ENCODE measurements at places on chromosomes 3 and 15.

DNA sequence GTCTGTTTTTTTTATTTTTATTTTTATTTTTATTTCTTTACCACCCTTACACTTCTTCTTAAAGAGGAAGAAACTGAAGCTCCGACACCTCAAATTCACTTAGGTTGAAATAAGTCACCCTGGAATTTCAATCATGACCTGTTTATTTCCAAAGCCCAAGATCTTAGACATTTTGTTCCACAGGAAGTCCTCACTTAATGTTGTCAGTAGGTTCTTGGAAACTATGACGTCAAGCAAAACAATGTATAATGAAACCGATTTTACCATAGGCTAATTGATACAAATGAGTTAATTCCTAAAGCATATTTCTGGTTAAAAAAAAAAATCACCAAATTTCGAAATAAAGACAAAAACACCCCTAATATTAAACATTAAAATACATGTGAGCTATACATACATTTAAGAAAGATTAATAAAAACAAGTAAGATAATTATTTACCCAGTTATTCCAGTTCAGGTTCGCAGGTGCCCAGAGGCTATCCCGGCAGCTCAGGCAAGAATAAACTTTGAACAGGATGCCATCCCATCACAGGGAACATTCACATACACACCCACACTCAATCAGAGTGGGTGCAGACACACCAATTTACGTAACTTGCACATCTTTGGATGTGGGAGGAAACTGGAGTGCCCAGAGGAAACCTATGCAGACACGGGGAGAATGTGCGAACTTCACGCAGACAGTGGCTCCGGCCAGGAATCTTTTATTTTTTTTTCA, 391.0 kb downstream of the RAP2B start:
- DNase-seq, result no peak

DNA sequence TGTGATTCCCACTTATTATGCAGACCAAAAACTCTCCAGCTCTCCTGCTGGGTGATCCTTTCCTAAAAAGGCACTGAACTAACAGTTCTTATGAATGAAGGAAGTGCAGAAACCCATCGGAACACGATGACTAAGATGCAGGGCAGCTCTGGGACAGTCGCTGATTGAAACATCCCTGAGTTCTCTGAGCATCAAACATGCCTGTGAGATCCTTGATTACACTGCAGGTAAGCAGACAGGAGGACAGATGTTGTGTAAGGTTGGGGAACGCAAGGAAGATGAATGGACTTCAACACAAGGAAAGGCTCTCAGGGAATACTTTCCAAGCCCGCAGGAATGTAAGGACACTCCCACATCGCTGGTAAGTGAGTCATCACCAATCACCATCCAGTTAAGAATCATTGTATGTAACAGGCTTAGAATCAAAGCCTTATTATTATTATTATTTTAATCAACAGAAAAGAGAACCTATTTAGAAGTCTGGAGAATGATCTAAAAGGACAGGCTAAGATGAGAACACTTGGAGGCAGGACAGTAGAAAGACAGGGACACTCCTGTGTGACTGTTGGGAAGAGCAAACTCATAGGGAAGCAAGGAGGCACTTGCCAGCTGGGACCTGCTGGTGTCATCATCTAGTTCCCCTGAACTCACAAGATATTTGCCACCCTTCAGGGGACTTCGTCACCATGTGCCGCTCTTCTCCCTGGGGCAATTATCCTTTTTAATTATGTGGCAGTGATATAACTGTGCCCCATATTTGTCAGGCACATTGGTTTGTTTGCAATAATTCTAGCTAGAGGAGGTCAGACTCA, 26.0 kb downstream of the TMEM158 start:
- no peak for DNase-seq

GRCh38 chr15:101014921-101015841, 96.0 kb downstream of the LRRK1 start:
- peak; percentile 71 for DNase-seq

- DNase-seq, result no peak
These were observed 171.7 kb downstream of the ABHD5 start for GRCh38 chr3:43862470-43862869.

DNA sequence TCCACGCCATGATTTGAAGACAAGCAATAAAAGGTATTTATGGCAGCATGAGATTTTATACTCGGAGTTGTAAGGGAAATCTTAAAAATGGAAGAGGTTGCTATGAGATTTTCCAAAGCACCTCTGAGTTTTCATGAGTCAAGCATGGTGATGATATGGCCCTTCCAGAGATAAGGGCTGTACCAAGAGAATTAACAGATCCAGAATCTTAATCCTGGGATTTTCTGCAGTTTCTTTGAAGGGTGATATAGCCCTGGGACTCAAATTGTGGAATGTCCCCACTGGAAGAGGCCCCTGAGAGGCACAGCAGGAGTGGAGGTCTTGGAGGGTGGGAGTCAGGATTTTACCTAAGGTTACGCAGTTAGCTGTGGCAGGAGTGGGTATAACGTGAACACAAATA, 243.3 kb downstream of the ZNF621 start:
- no peak for DNase-seq

Measured in coronary artery (tissue), 2 donors.